Fibroblast of lung (primary cell): ENCODE measurements at places on chromosomes 5 and 9. TPM values are rescaled to one million over a fixed set of nuclear protein-coding genes. Genes with fewer than 3 reads are reported as not detected.
A peak's percentile ranks its signal among the peaks of the same experiment; 100 is the strongest.

DNA sequence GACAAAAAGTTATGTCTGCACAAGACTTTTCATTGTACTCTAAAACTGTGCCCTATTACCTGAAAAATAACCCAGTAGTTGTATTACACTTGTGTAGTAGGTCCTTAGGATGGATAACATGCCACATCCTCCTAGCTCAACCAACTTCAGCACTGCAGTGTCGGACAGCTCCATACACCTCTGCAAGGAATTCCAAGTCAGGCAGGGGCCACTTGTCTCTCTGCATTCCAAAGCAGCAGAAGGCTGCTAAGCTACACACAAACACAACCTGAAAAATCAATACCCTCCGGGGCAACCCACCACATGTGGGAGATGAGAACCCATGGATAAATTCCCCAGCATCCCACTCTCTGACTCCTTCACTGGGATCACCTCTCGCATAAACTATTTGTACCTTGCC, 50.2 kb downstream of the MED10 start:
- DNase-seq: no peak

DNA sequence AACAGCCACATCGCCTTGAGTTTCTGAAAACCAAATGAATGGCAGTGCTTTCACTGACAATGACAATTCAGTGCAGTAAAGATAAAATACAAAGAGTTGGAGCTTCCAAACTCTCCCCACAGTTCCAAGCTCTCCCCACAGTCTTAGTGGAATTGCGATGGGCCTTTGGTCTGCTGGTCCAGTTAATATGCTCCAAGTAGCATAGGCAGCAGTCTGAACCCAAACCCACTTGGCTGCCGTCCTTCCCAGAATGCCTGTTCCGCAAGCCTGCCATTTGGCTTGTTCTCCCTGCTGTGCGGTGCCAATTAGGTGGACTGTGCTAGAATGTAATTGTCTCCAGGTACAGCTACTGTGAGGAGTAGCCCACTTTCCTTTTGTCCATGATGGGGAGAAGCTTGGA, 250.1 kb downstream of the GOLPH3 start:
- no peak for DNase-seq

DNA sequence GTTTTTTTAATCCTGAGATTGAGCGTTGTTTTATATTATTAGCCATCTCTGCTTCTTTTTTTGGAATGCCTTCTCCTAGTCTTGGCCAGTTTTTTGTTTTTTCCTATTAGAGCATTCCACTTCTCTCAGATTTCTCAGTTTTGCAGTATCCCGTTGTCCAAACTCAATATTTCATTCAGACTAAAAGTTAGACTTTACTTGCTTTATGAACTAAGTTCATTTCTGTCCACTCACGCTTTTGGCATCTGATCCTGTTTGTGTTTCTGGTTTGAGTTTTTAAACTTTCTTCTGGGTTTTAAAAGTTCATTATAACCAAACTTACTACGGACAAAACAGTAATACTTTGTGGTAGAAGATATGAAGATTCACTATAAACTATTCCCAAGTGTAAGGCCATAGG, 288.3 kb upstream of the MPDZ start:
- peak; percentile 56 for DNase-seq

- no peak for DNase-seq
Observed at GRCh38 chr5:82881571-82882174, 195.5 kb downstream of the TMEM167A start.

DNA sequence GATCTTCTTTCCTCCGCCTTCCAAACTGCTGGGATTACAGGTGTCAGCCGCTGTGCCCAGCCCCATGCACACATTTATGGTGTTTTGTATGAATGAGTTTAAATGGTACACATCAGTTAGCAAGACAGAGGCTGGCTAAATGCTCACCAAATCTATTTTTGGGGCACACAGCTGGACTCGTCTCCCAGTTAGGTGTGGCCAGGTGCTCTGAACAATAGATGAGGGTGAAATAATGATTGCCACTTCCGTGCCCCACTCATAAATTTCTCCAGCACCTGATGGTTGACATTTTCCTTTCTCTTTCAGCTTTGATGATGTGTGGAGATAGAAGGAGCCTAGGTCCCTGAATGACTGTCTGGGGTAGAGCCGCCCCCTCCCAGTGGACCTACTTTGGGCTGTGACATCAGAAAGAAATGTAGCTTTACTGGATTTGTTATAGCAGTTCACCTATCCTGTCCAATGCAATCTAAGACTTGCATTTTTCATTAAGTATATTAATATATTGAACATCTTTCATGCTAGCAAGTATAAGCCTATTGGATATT, 8.6 kb upstream of the RAPGEF1 start:
- no peak for DNase-seq

DNA sequence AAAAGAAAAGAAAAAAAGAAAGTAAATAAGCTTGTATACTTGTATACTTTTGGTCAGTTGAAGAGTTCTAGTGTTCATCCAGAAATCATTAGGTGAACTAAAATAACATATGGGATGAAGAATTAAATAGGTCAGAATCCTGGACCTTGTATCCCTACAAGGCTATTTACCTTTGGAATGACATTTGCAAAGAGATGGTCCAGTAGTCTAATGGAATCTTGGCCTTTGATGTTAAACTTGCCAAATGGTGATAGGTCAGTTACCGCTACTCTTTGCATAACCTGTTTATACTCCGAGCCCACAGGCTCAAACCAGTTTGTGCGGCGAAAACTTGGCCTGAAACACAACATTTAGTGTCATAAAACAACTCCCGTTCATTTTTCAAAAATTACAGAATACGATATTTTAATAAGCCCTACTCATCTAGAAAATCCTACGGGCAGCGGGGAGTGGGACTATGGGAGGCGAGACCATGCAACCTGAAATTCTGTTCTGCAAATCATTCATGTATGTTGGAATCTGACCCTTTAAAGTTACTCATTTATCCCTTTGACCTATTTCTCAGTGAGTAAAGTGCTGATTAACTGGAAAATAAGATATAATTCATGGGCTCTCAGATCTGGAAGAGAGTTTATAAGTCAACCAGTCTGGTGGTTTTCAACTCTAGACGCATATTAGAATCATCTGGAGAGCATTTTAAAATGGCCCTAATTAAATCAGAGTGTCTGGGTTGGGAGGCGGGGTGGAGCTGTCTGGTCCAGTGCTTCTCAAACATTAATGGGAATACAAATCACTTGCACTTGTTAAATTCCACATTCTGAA, 38.6 kb downstream of the DMGDH start:
- DNase-seq: no peak

- no peak for DNase-seq
Observed at GRCh38 chr5:531749-532315, 7.6 kb upstream of the SLC9A3 start.

GRCh38 chr5:123665822-123666371, 153.9 kb downstream of the CSNK1G3 start:
- no peak for DNase-seq

DNA sequence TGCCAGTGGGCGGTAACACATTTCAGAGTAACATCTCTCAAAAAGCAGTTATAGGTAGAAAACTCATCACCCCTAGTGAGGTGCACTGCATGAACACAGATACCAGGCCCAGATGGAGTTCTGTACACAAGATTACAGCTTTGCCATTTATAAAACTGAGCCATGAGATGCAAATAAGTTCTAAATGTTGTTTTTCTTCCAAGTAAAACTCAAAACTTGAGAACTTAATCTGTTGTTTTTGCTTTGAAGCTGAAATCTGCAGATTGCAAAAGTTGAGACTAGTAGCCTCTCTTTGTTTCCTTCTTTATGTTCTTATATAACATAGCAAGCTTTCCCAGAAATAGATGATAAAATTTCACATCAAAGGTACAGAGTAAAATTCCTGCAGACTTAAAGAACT, 434.1 kb downstream of the PLK2 start:
- DNase-seq: no peak

DNA sequence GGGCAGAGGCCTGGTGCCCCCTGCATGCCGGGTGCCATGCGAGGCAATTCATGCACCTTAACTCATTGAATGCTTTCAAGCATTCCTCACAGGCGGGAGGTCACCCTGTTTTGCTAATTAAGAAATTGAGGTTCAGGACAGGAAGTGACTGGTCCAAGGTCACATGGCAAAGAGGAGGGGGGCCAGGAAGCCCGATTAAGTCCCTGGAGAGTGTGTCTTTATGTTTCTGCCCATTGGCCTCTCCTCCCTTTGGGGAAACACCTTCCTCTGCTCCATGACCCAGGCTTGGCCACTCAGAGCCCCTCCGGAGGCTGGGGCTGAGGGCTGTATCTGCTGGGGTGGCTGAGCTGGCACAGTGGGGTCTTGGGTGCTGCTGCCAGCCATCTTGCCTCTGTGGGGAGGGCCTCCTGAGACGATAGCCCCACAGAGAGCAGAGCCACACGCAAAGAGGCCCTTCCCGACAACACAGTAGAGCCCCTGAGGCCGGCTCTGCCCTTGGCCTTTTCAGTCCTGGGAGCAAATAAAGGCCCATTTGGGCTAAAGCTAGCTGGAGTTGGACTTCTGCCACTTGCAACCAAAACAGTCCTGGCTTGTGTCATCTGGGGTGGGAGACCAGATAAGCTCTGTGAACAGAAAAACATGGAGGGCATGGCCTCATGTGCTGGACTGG, 90.8 kb upstream of the NEURL1B start:
- DNase-seq: no peak

DNA sequence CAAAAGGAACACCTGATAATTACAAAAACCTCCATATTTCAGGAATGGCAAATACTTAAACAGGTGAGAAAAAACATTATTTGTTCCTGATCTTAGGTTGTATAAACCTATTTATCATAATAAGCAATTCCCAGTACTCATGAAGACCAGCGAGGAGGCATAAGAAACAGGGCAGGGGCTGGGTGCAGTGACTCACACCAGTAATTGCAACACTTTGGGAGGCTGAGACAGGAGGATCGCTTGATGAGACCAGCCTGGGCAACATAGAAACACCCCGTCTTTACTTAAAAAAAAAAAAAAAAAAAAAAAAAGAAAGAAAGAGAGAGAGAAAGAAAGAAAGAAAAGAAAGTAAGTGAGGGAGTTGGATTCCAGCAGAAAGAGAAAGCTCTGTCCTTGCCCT, 21.6 kb downstream of the CCNJL start:
- no peak for DNase-seq

DNA sequence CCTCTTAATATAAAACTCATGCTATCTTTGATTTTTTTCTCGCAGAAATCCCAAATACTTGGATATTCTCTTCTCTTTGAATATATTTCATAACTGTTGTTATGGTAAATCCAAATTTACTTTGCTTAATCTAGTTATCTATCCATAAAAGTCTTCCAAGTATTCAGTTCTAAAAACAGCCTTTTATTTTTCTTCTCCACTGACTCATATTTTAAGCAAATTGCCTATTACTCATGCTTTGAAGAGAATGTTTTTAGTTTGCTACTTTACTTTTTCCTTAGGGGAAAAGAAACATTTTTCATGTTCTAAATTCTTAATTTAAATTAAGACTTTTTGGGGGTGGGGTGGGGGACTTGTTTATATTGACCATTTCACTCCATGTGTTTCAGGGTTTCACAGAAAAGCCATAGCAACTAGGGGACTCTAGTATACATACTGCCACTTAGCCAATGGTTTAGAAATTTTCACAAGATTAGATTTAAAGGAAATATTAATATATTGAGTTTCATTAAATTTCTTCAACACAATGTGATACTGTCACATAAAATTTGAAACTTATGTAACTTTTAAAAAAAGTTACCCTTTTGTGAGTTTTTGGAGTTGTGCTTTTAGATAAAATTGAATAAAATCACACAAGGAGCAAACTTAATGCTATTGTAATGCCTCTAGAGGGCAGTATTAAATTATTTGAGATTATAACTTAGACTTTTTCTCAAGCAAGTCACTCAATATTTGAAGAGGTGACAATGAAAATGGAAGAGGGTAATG, 545.8 kb upstream of the ARRDC3 start:
- DNase-seq: peak; percentile 37

DNA sequence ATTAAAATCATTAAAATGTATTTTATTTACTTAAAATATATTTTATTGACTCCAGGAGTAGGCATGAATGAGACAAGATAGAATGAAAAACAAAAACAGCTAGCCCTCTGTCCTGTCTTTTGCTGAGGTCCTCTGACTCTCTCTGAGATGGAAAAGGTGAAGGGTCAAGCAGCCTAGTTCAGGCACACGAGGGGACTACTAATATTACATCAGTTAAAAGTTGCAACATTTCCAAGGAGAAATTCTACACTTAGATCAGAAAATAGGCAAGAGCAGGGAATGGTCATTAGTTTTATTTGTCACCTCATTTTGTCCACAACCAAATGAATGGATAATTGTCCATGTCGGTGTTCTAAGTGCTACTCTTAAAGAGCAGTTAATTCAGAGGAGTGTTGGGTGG, 148.5 kb downstream of the CDH10 start:
- no peak for DNase-seq

GRCh38 chr5:24633715-24634325, 11.0 kb downstream of the CDH10 start:
- peak; percentile 45 for DNase-seq

DNA sequence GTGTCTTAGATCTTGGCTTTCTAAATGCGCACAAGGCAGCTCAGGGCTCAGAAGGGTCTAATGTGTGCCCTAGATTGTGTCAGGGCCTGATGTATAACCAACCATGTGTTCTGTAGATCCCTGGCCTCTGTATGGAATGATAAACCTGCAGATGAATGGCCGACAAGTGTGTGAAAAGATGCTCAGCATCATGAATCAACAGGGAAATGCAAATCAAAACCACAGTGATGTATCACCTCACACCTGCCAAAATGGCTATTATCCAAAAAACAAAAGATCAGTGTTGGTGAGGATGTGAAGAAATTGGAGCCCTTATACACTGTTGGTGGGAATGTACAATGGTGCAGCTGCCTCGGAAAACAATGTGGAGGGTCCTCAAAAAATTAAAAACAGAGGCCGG, 489.8 kb downstream of the SEMA5A start:
- peak; percentile 71 for DNase-seq

DNA sequence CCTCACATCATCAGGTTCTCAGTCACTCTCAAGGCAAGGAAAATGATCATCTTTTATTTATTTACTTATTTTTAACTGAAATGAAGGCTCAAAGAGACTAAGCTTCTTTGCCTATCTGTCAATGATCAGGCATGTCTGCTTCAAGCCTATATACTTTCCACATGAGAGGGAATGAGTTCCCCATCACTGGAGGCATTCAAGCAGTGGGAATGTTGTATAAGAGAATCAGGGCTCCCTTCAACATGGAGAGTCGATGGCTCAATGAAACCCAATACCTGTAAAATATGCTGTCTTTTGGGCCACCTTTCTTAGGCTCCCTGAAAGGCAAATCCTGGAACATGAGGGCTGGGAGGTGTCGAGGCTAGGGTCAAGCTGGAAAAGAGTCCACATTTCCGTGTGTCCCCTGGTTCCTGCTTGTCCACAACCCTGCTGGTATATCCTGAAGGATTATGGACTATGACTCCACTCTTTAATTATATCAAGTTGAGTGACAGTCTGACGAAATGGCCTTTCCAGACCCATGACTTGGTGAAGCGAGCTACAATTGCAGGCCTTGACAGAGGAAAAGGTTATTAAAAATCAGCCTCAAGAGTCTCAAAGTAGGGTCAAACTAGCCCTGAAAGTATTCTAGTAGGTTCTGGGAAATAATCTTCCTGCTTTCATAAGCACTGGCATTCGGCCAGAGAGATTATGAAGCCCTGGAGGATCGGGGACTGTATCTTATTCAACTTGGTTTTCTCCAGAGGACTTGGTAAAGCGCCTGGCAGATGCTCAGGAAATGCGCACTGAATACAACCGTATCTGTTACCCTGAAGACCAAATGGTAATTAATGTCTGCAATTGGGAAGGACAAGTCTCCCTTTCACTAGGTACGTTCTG, 145.9 kb upstream of the TBC1D2 start:
- no peak for DNase-seq

IL3 gene
- not detected in 2 replicates for total RNA-seq

PCDHB5 gene
- 1.8 and 2.8 TPM in 2 replicates for total RNA-seq

FOXD1 gene
- total RNA-seq: 0.77 and 1.5 TPM in 2 replicates

SHISAL2B gene
- total RNA-seq: not detected in 2 replicates

RAB3C gene
- total RNA-seq: not detected in 2 replicates
